Upper lobe of left lung (tissue), 6 donors: ENCODE measurements at places on chromosomes 4 and X. TPM values are rescaled to one million over a fixed set of nuclear protein-coding genes. Genes with fewer than 3 reads are reported as not detected.

The ZCCHC12 gene
- total RNA-seq, result not detected

The C1QTNF7 gene
- 10.5 TPM for total RNA-seq

- no peak overlapping the region for H3K4me3 ChIP-seq
- H3K27ac ChIP-seq, result no peak overlapping the region
- H3K36me3 ChIP-seq, result no peaks in the 10 kb centered on the region
- no peaks in the 10 kb centered on the region for H3K4me1 ChIP-seq
- DNase-seq, result no peak
Measured at GRCh38 chr4:5399124-5399523, 309.2 kb downstream of the EVC2 start.

The SMIM31 gene
- not detected for total RNA-seq

The SPIN2A gene
- not detected for total RNA-seq

DNA sequence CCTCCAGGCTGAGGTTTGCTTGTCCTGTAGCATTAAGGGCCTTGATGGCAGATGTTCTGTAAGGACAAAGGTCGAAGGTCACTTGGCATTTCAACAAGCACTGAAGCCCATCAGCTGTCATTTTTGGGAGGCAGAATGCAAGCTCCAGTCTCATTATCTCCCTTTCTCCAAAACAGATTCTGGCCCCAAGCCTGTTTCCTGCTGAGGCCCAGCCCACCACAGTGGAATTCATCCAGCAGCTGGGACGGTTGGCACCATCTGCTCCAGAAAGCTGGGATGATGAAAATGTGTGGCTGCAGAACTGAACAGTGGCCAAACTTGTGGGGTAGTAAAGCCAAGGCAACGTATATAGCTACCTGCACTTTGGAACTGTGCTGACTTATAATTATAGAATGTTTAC lies 17.7 kb upstream of the PPEF2 start:
- H3K27ac ChIP-seq, result no peak overlapping the region
- H3K4me3 ChIP-seq, result no peak overlapping the region
- H3K36me3 ChIP-seq, result no peaks in the 10 kb centered on the region
- no peak for DNase-seq

The ACTRT1 gene
- not detected for total RNA-seq

The CDS1 gene
- 39.8 TPM for total RNA-seq

DNA sequence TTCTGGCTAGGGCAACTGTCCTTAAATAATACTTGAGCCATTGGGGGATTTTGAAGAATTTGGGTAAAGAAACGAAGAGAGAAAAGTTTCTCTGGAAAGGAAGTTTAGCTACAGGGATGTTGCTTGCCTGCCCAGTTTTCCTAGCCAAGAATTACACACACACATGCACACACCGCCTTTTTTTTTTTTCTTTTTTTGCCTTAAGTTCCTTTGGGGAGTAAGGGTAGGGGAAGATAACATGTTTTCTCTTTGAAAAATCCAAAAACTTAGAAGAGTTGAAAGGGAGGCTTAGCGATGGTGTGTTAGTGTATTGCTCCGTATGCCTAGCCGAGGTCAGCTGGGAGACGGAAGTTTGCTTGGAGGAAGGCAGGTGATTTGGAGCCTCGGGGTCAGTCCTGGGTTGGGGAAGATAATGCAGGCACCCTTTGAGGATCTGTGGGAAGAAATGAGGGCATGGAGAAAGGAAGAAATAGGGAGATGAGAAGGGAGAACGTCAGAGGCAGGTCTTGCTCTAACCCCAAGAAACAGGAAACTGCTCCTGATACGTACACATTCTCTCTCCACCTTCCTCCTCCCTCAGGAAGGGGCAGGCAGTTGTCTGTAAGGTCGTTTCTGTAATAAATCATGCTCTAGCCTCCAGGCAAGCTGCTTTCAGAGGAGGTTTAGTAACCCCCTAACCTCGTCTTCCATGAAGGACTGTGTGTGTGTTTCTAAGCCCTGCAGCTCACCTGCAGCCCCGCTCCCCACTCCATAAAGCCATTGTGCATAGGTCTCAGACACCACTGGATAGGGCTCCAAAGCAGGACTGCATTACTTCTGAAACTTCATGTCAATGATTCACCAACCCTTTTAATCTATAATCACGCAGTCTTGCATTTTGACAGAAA lies 10.5 kb downstream of the KLF3 start:
- H3K27ac ChIP-seq, result peak overlapping the region; percentile 100
- H3K36me3 ChIP-seq, result no peaks in the 10 kb centered on the region
- H3K27me3 ChIP-seq, result no peaks in the 10 kb centered on the region
- peaks cover 78% of the 10 kb centered on the region for H3K4me1 ChIP-seq
- H3K4me3 ChIP-seq, result no peak overlapping the region

DNA sequence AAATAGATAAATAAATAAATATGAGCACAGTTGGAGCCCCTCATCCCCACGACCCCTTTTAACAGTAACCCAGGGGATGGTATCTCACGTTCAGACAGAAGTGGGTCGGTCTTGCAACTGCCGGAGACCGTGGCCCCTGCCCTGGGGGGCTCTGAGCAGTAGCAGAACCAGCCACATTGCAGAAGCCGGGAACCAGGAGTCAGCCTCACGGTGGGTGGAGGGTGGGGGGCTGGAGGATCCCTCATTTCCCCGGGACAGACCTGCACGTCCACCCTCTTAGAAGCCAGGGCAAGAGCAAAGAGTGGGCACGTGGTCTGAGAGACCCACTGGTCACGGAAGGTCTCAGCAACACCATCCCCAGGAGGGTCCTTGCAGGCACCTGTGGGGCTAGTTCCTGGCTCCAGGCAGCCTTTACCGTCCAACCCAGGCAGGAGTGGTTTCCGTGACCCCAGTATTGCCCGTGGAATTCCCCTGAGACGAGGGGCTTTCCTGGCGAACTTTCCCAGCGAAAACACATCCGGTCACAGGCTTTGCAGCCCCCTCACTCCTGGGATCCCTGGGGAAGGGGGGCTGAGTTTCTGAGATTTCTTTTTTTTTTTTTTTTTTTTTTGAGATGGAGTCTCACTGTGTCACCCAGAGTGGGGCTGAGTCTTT lies 8.8 kb upstream of the IL3RA start:
- no peak for DNase-seq
- H3K27ac ChIP-seq, result no peak overlapping the region
- no peak overlapping the region for H3K4me3 ChIP-seq
- H3K27me3 ChIP-seq, result no peaks in the 10 kb centered on the region
- no peaks in the 10 kb centered on the region for H3K36me3 ChIP-seq

DNA sequence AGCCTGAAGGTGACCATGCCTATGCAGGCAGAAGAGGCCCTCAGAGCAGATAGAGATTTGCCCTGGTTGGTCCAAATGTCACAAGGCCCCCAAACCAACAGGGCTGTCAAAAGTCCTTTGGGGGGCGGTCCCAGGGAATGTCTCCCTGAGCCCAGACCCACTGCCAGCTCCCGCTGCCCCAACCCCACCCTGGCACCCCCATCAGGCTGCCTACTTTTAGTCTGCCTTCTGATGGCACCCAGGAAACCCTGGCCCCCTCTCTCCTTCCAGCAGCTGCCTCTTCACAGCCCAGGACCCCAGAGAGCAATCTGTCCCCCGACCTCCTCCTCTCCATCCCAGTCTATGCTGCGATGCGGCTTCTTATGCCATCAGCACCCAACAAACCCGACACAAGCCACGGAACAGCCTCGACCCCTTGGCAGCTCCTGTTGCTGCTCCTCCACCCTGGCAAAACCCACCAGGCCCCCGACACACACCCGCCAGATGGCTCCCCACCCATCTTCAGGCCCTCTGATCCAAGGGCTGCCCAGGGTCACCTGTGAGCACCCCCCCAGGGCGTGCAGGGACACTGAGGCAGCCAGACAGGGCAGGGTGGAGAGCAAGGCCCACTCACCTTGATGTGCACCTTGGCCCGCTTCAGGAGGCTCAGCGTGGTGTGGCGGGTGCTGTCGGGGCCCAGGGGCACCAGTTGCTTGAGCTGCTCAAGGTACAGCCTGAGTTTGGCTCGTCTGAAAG lies 9.9 kb downstream of the MXD4 start:
- DNase-seq, result peak; percentile 15
- no peak overlapping the region for H3K4me3 ChIP-seq
- peaks cover 18% of the 10 kb centered on the region for H3K36me3 ChIP-seq

- no peaks in the 10 kb centered on the region for H3K27me3 ChIP-seq
- no peaks in the 10 kb centered on the region for H3K4me1 ChIP-seq
- no peak overlapping the region for H3K4me3 ChIP-seq
- no peak overlapping the region for H3K27ac ChIP-seq
Measured at GRCh38 chrX:140180585-140180984, 215.3 kb upstream of the CXorf66 start.

GRCh38 chrX:85627363-85627762 lies 247.9 kb upstream of the POF1B start:
- DNase-seq, result no peak
- no peak overlapping the region for H3K4me3 ChIP-seq
- H3K27me3 ChIP-seq, result no peaks in the 10 kb centered on the region
- no peak overlapping the region for H3K27ac ChIP-seq

The CORIN gene
- total RNA-seq, result 3.3 TPM

The ANXA10 gene
- not detected for total RNA-seq

DNA sequence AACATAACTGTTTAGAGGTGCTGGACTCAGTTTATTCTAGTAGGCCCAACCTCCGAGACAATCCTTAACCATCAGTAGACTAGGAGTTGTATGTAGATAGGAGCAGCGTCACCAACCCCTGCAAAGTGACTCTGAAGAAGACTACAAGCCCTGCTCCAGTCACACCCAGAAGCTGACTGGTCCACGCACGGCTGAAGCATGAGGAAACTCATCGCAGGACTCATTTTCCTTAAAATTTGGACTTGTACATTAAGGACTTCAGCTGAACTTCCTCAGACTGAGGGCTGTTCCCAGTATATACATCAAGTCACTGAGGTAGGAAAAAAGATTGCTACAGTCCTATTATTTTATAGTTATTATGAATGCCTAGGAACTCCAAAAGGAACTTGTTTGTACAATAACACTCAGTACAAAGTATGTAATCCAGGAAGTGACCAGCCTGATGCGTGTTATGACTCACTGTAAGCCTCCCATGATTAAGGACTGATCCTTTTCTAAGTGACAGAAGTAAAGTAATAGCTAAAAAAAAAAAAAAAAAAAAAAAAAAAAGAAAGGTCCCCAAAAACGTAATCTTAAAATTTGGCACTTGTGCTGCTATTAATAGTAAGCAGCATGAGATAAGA lies 41.6 kb upstream of the UGT2B7 start:
- no peaks in the 10 kb centered on the region for H3K27me3 ChIP-seq
- no peak for DNase-seq
- H3K36me3 ChIP-seq, result no peaks in the 10 kb centered on the region

- H3K4me1 ChIP-seq, result no peaks in the 10 kb centered on the region
- H3K27ac ChIP-seq, result no peak overlapping the region
- no peak for DNase-seq
- H3K4me3 ChIP-seq, result no peak overlapping the region
- H3K36me3 ChIP-seq, result peaks cover 78% of the 10 kb centered on the region
Measured at GRCh38 chr4:2673157-2673556, 83.0 kb downstream of the TNIP2 start.

DNA sequence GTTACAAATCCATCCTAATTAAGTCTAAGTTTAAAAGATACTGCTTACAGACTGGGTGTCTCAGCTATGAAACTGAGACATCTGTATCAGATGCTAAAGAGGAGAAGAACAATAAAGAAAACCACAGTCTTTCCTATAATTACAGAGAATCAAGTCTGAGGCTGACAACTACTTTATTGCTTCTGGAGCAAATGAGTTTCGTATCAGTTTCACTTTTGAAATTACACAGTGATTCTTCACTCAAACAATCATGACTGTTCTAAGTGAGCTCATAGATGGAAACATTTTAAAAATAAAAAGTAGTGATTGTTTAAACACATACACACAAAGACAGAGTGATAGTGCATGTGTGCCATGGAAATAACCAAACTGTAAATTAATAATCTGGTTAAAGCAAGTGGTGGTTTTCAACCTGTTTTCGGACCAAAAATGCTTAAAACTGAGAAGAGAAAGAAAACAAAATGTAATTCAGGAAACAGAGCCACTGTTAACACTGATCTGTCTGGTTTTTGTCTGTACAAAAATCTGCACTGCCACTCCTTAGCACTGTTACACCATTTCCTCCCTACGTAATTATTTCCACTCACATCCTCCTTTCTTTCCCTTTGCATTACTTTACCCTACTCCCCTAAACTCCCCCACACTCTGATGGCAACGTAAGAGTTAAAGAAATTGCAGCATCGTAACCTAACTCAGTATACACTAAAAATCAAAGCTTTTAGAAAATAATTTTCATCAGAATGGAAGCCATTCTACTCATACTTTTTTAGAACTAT lies 12.5 kb downstream of the RFC1 start:
- peak overlapping the region; percentile 90 for H3K27ac ChIP-seq
- peaks cover 22% of the 10 kb centered on the region for H3K4me1 ChIP-seq
- DNase-seq, result no peak
- no peaks in the 10 kb centered on the region for H3K27me3 ChIP-seq

DNA sequence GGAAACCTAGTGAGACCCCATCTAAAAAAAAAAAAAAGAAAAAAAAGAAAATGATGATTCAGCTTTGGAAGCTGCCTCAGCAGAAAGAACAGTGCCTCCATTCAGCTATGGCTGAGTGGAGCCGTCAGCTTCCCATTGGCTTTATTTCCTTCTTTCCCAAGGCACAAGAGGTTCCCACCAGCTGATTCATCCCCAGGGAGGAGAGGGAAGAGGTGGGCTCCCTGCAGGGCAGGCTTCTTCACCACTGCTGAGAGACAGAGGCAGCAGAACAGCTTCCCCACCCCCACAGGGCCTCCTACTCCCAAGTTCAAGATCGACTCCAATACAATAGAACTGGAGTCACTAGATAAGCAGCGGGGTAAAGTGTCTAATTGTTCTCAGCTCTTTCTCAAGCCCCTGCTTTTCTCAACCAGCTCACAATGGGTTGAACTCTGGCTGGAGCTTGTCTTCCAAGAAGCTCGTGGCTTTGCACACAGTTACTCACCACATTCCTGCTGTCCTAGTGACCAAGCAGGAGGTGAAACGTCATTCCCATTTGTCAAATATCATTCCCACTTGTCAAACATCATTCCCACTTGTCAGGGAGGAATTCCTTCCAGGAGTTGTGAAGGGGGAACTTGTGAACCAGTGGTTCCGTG lies 47.8 kb downstream of the FHDC1 start:
- H3K4me3 ChIP-seq, result no peak overlapping the region
- no peaks in the 10 kb centered on the region for H3K36me3 ChIP-seq

The ZNF711 gene
- total RNA-seq, result 1.2 TPM

The SHROOM3 gene
- total RNA-seq, result 98.5 TPM

The GAGE2A gene
- not detected for total RNA-seq

DNA sequence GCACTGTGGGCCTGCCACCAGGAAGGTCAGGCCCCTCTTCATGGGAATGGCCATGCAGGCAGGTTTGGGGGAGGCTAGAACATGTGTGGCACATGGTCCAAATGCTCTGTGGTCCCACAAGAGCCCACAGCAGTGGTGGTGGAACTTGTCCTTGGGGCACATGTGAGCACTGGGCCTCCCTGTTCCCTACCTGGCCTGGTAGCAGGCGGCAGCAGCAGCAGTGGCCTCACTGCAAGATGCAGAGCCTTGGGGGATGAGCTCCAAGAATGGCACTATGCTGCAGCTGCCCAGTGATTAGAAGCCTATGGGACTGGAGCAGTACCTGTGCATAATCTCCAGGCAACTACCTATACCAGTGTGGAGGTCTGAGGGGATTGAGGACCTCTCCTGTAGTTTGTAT lies 197.0 kb upstream of the DCAF8L1 start:
- DNase-seq, result no peak
- no peaks in the 10 kb centered on the region for H3K36me3 ChIP-seq
- no peak overlapping the region for H3K4me3 ChIP-seq
- H3K27ac ChIP-seq, result no peak overlapping the region
- H3K4me1 ChIP-seq, result no peaks in the 10 kb centered on the region

The PNMA6A gene
- total RNA-seq, result 2.3 TPM

- no peaks in the 10 kb centered on the region for H3K4me1 ChIP-seq
- no peak overlapping the region for H3K4me3 ChIP-seq
- H3K27ac ChIP-seq, result no peak overlapping the region
- H3K27me3 ChIP-seq, result no peaks in the 10 kb centered on the region
Measured at GRCh38 chr4:40962551-40963180, 212.9 kb downstream of the NSUN7 start.

The SPP1 gene
- 4.6 TPM for total RNA-seq

The VSIG4 gene
- total RNA-seq, result 392 TPM
